ENCODE measurements at places on chromosomes 12 and 14.

DNA sequence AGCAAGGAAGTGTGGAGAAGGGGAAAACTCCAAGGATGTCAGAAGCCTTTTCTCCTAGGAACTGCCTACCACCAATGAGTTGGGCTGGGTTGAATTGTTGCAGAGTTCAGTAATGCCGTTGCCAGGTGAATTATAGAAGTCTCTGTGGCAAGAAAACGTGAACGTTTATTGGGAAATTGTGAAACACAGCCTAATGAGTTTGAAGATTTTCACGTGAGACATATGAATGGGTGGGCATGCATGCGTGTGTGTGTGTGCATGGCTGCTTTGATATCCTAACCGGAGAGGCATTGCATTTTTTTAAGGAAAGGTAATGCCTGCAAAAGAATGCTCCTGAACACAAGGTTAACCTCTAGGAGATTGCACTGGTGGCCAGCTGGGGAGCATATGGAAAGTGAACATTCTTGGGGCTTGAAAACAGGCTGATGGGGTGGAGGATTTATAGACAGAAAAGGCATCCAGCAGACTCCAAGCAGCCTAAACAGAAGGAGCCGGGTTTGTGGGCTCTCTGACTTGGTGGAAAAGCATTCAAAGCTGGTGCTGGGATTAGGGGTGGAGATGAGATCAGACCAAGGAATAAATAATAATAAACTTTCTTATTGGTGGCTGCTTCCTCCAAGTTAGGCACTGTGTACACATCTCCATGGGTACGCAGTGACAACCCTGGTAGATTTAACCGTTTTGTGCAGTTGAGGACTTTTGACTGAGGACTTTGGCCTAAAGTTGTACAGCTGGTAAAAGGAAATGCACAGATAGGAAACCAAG lies 67.8 kb downstream of the NTF3 start:
- DNase-seq: no peak

DNA sequence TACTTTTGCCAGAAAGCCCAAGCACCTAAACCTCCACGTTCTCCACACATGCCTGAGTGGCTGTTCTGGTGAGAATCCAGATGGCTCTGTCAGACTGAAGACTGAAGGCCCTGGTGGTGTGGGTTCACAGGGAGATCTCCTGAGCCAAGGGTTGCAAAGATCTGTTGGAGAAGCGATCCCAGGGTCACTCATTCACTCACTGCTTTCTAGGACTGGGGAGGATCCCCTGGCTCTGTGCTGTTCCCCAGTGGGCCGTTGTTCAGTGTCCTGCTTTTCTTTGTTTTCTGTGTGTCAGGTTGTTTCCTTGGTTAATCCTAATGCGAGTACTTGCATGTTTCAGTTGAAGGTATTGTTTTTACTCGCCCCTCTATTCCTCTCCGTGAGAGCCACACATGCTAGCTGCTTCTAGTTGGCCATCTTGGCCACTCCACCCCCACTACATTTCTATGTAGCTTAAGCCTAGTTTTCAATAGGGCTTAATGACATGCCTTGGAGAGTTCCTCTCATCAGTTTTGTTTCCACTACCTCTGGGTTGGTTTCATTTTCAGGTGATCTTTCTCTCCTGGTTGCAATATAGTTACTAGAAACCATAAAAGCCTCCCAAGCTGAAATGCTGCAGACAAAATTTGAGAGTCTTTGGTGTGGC lies 144.5 kb upstream of the SLC38A2 start:
- no peak for DNase-seq

DNA sequence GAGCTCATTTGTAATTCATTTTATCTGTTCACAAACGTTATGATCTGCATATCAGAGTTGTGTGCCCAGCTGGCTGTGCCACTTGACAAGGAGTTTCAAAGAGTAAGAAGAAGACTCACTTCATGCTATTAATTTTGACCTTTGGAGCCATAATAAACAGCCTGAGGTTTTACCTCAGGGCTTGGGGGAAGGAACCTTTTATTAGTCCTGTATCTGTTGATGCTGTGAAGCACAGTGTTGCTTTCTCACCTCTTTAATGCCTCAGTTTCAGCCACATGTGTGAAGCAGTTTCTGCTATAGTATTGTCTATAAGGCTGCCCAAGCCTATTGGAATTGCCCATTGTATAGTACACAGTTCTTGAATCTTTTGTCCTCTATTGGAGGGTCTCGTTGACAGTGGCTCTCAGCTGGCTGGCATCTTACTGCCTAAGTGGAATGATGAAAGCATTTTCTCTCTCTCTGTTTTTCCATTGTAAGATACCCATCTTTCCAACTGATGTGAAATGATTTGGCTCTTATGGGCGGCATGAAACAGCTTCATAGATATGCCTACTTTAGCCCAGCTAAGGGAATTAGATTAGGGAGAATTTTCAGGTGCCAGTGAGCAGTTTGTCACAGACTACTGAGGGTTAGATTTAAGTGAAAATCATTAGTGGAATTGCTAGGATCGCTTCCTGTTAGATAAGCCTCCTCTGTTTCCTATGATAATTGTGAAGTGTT lies 34.7 kb downstream of the GPATCH2L start:
- no peak for DNase-seq

DNA sequence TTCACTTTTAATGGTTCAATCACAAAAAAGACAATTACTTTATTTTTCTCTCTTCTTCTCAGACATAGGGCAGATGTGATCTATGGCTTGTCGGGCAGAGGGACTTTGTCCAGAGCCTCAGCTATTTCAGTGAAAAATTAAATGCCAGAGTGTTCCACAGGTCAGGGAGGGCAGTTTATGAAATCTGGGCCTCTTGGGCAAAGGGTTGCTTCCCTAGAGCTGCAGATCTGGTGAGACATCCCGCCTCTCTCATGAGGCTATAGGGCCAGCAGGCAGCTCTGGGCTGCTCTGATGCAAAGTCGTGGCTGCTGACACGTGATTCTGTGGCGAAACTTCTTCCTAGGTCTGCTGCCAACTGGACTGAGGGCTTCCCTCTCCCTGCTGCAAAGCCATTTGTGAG lies 6.0 kb downstream of the CLMN start:
- DNase-seq: no peak

DNA sequence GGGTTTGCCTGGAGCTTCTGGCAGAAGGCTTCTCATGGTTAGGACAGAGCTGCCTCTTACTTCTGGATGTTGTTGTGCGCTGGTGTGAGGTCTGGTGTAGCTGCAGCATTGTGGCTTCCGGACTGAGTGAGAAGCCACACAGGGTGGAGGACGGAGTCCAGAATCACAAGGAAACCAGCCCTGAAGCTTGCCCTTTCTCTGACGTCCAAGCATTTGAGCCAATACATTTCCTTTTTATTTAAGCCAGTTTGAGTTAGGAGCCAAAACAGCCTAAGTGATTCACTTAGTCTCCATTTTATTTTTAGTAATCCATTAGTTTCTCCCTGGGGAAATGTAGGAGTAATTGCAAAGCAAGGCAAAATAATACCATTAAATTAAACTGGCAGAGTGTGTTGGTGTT lies 402.4 kb upstream of the RGS6 start:
- DNase-seq: no peak

- DNase-seq: no peak
These were observed 10.4 kb downstream of the FAM181A start for GRCh38 chr14:93937519-93937918.

Measured in T-helper 22 cell (primary cell).